Renal cortex interstitium (tissue), 15 donors: ENCODE measurements at places on chromosomes 3 and 15.
A peak's percentile ranks its signal among the peaks of the same experiment; 100 is the strongest.

DNA sequence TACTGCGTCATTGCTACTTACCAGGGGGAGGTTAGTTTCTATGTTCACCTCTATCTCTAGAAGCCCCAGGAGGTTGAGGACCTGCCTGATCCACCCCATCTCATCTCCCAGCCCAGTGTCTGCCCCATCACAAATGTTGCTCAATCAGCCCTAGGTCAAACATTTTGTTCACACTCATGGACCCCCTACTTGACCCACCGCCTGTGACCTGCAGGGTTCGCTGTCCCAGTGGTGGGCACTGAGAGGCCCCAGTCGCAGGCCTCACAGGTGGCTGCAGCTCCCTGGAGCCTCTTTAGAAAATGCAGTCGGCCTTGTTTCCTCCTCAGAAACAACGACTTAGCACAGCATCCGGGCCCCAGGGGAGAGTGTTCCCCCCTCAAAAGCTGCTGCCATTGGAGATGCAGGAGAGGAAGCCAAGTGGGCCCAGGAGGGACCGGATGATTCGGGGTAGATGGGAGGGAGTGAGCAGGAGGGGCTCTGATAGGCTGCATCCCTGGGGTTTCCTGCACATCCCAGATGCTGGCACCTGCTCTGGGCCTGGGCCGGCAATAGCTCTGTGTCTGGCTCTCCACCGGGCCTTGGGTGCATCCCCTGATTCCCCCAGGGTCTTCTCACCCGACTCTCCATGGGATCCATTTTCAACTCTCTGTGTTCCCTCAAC, 18.4 kb upstream of the INSYN1 start:
- DNase-seq, result no peak

- DNase-seq, result no peak
Measured at GRCh38 chr3:29914861-29915524, 634.1 kb downstream of the RBMS3 start.

- DNase-seq, result no peak
Measured at GRCh38 chr3:140499114-140499757, 178.6 kb upstream of the TRIM42 start.

GRCh38 chr3:46695177-46695961, 1.9 kb upstream of the ALS2CL start:
- DNase-seq, result no peak

DNA sequence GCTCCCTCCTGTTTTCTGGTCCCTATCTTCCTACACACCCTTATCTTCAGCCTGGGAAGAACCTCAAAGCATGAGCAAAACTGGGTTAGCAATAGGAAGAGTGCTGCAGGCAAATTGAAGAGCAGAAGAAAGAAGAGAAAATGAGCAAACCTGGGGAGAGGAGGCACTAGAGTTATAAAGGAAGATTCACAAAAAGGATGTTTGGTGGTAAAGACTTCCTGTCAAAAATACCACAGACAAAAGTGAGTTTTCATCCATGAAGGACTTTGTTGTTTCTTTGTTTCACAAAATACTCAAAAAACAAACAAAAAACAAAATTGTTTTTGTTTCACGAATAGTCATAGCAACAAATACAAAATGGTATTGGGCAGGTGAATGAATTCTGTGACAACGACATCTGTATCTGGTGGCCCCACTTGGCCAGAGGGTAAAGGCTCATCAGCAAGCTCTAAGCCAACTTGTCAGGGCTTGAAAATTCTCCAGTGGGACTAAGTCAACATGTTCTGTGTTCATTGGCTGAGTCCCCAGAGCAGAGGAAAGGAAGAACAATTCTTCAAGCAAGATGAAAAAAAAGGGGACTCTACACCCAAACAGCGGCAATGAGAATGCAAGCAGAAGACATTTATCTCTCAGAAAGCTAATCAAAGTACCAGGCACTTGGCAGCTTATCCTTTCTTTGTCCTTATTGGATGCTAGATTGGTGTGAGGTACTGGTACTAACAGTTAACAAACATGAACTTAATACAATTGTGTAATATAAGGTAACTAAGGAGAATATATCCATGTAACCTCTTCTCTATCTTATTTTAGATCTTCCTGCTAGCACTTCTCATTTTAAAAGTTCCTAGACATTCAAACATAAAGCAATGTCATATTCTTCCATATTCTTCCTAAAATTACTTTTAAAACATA, 9.7 kb downstream of the ATP8B4 start:
- DNase-seq, result no peak

DNA sequence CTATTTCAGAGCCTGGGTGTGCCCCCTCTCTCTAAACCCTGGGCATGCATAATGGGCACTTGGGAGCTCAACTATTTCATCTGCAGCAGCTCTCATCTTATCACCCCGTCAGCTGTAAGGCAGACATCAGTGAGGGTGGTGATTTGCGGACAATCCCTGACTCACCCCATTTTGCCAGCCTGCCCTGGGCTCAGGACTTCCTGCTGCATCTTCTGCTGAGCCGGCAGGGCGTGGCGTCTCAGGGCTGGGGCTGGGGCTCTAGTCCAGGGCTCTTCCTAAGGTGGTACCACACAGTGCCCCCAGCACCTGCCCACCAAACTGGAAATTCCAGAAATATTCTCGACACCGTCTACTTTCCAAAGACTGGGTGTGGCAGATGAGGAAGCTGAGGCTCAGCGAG, 925 bp upstream of the PSTPIP1 start:
- DNase-seq, result no peak

- no peak for DNase-seq
Measured at GRCh38 chr3:170027233-170028102, 10.3 kb upstream of the GPR160 start.

DNA sequence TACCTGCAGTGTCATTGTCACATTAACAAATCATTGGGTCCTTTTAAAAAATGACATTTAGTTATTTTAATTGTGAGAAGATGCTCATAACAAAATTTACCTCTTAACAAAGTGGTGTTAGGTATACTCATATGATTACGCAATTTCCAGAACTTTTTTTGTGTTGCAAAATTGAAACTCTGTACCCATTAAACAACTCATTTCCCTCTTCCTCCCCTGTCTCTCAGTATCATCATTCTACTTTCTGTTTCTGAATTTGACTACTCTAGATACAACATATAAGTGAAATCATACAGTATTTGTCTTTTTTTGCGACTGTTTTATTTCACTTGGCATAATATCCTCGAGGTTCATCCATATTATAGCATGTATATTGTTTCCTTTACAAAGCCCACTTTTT, 58.7 kb upstream of the CHST2 start:
- no peak for DNase-seq

- DNase-seq, result no peak
Measured at GRCh38 chr3:138418601-138419206, 15.7 kb upstream of the ESYT3 start.

- no peak for DNase-seq
Measured at GRCh38 chr3:135927155-135927554, 38.4 kb upstream of the PPP2R3A start.

GRCh38 chr3:121436074-121436473, 109.7 kb downstream of the POLQ start:
- DNase-seq, result no peak

GRCh38 chr15:41795996-41796856, 21.9 kb downstream of the MAPKBP1 start:
- DNase-seq, result peak; percentile 43

GRCh38 chr3:46957092-46957820, 19.3 kb downstream of the CCDC12 start:
- DNase-seq, result no peak
